Sigmoid colon (tissue), 7 donors: ENCODE measurements at places on chromosomes 7 and 10.

DNA sequence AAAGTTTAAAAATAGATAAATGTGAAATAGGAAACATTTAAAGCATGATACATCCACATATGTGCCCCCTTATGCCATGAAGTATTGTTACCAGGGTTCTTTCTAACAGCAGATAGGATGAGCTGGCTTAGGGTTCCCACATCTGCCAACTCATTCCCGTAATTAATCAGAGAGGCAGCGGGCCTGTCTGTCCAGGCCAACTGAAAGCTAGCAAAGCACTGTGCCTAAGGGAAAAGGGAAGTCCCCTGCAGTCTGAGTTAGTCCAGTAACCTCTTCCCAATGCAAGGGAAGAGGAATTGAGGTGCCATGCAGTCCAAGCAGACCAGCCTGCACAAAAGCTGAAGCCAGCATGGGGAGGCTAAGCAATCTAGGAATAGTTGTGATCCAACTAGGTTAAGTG, 18.3 kb upstream of the ZC3HAV1L start:
- DNase-seq, result no peak

GRCh38 chr7:106480161-106480579, 180.8 kb downstream of the CCDC71L start:
- no peak for DNase-seq

DNA sequence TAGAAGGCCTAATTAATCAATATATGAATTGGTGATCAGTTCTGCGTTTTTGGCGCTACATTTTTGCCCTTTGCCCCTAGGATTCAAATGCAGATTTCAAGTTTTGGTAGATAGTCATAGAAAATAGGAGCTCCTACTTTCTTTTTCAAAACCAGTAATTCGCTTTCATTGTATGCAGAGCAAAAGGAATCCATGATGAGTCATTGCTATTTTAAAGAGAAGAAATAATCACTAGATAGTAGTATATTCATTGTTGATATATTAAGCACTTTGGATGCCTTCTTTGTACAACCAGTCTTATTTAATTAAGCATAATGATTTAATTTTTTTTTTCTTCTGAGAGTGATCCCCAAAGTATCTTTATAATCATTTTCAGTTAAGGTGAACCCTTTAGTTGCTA, 50.3 kb downstream of the CSTF2T start:
- DNase-seq, result no peak

DNA sequence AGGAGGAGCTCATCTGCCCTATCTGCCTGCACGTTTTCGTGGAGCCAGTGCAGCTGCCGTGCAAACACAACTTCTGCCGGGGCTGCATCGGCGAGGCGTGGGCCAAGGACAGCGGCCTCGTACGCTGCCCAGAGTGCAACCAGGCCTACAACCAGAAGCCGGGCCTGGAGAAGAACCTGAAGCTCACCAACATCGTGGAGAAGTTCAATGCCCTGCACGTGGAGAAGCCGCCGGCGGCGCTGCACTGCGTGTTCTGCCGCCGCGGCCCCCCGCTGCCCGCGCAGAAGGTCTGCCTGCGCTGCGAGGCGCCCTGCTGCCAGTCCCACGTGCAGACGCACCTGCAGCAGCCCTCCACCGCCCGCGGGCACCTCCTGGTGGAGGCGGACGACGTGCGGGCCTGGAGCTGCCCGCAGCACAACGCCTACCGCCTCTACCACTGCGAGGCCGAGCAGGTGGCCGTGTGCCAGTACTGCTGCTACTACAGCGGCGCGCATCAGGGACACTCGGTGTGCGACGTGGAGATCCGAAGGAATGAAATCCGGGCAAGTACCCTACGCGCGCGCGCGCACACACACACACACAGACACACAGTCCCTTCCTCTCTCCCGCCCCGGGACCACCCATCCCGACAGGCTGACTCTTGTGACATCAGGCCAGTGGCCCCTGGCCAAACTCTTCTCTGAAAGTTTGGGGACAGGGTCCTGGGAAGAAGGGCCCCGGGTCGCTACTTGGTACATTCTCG, 538 bp downstream of the TRIM8 start:
- DNase-seq, result peak; percentile 94

- no peak for DNase-seq
These were observed 209.0 kb downstream of the CACNA2D1 start for GRCh38 chr7:82234457-82235049.

GRCh38 chr10:110540031-110540430, 27.5 kb upstream of the SMC3 start:
- DNase-seq, result no peak

DNA sequence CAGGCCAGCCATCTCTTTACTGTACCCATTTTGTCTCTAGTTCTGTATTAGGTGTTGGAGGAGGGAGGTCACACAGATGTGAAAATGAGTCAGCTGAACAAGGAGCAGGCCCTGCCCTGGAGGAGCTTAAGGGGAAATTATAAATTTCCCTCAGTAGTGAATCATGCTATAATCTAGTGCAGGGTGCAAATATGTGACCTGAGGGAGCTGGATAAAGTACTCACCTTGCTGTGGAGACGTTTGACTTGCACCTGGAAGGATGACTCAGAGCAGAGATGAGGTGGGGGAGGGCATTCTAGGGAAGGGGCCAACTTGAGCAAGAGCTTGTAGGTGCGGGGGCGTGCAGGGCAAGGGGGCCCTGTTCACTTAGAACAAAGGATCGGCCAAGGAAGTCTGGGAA, 610.6 kb downstream of the SDK1 start:
- DNase-seq, result no peak

DNA sequence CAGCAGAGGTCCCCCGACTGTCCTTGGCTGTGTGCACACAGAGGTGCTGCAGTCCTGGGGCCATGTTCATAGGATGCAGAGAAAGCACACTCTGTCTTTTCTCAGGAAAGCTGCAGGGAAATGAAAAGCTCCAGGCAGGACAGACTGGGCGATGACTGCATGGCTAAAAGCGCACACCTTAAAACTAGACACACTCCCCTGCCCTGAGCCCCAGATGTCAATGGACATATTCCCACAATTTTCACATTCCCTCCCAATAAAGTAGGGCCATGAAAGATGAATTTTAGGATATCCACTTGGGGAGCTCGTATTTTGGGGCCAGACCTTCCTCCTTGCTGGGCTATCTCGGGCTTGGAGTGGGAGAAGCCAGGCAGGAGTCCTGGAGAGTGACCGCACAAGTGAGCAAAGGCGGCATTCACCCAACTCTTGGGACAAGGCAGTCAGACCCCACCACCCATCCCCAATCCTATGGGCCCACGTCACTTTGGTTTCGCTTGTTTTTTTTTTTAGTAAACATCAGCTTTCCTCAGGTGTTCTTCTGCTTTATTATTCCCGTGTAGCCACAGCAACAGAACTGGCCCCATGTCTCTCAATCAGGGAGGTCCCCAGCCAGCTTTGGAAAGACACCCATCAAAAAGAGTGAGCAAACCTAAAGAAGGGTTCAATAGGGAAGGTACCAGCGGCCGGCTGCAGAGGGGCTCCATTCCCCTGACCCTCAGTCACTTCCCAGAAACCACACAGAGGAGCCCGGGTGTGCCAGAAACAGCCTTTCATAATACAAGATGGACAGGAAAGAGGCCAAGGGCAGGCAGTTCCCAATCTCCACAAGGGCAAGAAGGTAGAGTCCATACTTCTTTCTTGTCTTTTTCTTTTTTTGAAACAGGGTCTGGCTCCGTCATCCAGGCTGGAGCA, 12.7 kb downstream of the GPRIN2 start:
- peak; percentile 55 for DNase-seq

DNA sequence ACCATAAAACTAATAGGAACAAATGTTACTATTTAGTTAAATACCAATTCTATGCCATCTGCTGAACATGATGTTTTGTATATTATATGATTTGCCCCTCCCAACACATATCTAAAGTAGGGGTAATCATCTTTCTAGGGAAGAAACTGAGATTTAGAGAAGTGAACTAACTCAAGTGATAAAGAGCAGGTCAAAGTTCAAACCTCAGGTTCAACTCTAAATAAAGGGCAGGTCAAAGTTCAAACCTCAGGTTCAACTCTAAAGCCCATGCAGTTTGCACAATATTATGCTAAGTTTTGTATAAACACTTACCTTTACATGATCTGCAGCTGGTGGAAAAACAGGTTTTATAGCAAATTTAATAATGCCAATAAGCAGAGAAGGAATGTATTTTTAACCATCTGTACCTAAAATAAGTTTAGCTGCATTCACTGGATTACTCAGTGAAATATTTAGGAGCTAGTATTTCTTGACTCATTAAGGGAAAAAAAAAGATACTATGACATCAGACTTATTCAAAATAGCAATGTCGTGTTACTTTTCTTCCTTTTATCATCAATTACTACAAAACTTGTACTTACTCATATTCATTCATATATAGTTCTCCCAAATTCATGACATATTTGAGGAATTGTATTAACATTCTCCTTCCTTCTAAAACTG, 1194.3 kb upstream of the CELF2 start:
- no peak for DNase-seq

GRCh38 chr7:21542891-21543527, at the start of gene DNAH11:
Gene DNAH11 (plus strand): TSS chr7:21543039. CDS start chr7:21543246, 207 bp downstream.
- peak; percentile 61 for DNase-seq
